ENCODE measurements at places on chromosomes 2 and 18.

DNA sequence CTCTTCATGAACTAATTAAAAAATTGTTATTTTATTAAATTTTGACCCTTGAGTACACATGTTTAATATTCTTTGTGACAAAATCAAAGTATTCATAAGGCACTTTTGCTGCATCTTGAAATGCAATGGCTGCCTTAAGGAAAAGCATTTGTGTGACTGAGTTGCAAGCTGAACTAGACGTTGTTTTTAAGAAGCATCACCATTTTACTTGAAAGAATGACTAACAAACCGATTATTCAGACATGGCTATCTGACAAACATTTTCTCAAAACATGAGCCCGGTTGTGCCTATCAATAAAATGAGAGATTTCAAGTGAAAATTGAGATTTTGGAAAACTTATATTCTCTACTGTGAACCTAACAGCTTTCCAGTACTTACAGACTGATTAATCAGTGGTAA, 2.8 kb downstream of the GCFC2 start:
- DNase-seq, result no peak

DNA sequence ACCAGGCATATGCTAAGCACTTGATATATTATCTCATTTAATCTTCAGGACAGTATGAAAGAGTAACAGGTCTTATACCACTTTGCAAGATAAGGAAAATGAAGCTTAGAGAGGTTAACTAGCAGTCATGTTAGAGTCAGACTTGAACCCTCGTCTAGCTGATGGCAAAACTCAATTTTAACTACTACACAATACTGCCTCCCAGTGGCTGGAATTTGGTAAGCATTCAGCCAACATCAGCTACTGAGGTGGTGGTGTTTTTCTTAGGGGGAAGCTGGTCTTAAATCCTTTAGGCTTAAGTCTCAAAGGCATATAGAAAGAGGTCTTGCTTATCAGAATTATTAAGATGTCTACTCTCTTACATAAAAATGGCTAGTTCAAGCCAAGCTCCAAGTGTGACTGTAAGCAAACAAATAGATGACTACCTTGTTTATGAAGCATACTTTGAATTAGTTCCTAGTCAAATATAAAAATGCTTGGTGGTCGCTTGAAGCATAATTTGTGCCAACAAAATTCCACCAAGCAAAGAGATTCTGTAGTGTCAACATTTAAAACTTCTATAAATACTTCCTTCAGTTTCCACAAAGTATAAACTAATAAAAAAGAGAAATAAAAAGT, 325.4 kb upstream of the FIGN start:
- DNase-seq, result no peak

DNA sequence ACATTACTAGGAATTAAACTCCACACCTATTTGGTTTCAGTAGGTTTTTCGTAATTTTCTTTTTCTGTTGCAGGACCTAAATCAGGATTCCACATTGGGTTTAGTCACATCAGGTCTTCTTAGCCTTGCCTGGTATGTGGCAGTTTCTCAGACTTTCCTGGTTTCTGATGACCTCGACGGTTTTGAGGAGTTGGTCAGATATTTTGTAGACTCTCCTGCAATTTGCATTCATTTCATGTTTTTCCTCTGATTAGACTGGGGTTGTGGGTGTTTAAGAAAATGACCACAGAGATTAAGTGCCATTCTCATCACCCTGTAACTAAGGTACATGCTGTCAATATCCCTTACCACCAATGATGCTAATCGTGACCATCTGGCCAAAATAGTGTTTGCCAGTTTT, 97.3 kb upstream of the ST6GAL2 start:
- DNase-seq, result no peak

GRCh38 chr2:48527226-48527885, 2.6 kb upstream of the STON1 start:
- no peak for DNase-seq

- no peak for DNase-seq
Observed at GRCh38 chr2:176164611-176165369, 7.7 kb downstream of the HOXD3 start.

- DNase-seq, result no peak
Observed at GRCh38 chr2:136751406-136751805, 13.9 kb upstream of the THSD7B start.

- no peak for DNase-seq
Observed at GRCh38 chr2:219551441-219552381, 7.9 kb downstream of the TMEM198 start.

DNA sequence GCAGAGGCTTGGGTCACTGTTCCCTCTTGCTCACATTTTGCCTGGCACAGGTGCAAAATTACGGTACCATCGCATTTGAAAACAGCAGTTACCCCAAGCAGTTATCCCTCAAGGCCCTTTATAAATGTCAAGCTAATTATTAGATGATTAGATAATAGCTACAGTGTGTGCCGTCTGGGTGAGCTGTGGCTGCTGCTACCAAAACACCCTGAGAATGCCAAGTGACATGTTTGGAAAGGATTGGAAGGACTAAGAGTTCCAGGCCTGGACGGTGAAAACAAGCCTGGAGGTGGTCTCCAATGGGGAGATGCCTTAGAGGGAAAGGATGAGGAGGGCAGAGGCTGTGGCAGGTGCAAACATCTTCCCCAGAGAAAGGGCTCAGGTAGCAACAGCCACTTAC, 120.6 kb downstream of the CAPN13 start:
- DNase-seq, result no peak

DNA sequence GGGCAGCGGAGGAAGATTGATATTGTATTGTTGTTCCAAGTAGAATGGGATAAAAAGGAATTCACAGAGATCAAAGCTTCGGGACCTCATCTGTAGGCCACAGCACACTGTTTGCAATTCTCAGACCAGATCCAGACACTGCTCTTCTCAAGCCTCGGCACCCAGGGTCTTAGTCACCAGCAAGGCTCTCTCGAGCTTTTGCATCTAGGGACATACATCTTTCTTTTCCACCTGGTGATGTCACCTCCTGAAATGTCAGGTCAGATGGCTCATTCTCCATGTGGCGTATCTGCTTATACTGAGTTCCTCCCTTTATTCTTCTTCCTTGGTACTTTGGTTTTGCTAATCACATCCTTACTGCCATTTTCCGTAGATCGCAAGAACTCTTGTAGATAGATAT, 42.9 kb upstream of the SNTG2 start:
- DNase-seq, result no peak

DNA sequence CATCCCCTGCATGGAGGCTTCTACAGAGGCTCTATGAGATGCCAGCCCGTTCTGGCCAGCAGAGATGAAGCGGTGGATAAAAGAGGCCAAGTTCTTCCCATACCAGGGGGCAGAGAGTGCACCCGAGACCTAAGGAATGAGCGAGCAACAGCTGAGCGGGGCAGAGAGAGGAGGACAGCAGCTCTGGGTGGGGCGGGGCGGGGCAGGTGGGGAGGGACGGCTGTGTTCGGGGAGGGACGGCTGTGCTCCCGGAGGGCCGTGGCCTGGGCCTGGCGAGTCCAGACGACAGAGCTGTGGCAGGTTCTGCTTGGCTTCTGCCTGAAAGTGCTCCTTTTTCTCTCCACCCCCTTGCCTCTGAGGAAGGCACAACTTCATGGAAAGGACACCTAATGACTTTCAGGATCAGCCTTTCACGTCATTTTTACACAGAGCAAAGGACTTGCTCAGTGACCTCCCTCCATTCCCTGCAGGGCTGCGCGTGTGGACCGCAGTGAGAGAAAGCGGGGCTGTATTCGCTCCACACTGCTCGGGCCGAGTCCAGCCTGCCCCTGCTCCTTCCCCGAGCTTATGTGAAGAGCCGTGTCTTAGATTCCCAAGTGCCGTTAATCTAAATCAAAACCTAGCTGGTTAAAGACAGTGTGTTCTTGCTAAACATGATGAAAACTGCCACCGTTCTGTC, 232.9 kb downstream of the HDAC4 start:
- no peak for DNase-seq

DNA sequence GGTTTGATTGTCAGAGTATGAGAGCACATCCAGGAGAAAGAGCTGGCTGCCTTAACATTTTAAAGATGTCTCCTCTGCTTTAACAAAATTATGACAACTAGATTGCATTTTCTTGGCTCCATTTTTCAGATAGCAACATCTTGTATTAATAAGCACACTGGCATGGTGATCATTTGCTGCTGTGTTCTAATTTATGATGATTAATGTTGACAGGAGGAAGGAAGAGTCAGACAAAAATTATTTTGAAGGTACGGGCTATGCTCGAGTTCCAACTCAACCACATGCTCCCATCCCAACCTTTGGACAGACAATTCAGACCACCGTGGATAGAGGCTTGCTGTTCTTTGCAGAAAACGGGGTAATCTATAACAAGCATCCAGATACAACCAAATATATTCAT, 98.2 kb upstream of the TTC39C start:
- no peak for DNase-seq

- DNase-seq, result no peak
Observed at GRCh38 chr2:103396152-103396551, 634.3 kb downstream of the TMEM182 start.

DNA sequence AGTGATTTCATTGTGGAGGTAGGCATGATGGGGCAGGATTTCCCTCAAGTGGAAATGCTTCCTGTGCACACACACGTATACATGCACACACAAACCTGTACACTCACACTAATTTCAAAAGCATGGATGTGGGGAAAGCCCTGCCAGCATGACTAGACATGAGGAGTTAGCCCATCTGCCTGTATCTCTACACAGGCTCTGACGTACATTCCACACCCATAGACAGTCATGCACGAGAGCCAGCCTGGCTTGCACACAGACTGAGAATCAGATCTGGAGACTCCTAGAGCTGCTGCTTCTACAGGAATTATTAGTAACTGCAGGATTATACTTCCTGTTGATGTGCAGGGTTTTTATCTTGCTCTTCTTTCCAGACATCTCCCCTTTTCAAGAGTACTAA, 27.3 kb upstream of the NFU1 start:
- no peak for DNase-seq

DNA sequence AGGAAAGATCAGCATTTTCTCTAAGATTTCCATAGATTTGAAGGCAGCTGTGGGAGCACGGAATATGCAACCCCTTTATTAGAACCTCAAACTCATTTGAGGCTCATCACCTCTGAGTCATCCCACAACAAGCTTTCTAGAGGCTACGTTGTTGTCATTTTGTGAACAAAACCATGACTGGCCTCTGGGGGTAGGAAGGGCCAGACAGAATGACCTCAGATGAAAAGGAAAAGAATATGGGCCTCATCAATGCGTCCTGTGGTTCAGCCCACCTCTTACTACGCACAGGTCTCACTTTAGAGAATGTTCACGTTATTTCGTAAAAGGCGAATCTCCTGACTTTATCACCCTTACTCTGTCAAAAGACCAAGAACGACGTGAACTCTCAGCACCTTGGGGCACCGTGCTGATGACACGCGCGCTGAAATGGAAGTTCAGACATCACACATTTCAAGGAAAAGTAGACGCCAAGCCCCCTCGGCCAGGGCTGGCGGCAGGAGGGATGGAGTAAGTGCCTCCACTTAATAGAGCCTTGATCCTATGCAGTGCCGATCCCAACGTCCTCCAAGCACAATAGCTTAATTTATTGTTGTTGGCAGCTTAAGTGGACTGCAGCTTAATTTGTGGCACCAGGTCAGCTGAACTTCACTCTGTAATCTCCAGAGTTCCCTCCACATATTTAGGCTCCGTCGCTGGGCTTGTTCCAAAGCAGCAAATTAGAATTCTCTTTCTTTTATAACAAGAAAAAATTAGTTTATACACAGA, 208.3 kb downstream of the EIPR1 start:
- DNase-seq, result no peak

GRCh38 chr2:169963786-169964185, 136.5 kb downstream of the UBR3 start:
- DNase-seq, result no peak

DNA sequence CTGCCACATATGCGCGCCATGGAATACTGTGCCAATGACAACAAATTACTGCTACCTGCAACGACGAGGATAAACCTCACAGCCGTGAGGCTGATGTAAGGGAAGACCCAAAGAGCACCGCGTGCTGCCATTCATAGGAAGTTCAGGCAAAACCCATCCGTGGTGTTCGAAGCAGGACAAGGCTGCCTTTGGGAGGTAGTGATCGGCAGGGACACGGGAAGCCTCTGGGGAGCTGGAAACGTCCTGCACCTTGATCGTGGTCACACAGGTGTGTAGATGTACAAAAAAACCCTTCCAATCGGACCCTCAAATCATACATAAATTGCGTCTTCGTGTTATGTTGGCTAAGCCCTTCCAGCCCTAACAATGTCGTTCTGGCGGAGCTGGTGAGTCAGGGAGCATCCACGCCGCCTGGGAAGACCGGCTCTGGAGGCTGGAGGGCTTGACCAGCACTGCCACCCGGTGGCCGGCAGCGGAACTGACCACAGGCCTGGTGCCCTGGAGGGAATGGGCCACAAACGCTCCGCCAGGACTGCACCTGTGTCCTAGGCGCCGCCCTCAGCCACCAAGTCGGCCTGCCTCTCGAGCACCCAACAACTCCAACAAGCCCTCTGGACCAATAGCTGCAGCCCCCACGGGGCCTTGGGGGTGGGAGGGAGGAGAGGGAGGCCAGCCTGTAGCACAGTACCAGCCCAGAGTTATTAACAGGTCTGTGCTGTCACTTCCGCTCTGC, 4.1 kb upstream of the NEURL3 start:
- no peak for DNase-seq

DNA sequence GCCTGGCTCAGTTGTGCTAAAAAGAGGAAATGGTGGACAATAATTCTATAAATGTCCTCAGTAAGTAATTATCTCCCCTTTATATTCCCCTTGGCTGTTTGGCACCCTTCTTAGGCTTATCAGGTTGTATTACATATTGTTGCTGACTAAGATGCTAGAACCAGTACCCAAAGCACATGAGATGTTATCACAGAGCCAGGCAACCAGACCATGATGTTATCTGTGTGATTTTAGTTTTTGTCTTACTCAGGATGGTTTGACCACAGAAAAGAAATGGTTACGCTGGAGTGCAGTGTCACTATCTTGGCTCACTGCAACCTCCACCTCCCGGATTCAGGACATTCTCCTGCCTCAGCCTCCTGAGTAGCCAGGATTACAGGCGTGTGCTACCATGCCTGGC, 15.2 kb downstream of the R3HDM1 start:
- no peak for DNase-seq

DNA sequence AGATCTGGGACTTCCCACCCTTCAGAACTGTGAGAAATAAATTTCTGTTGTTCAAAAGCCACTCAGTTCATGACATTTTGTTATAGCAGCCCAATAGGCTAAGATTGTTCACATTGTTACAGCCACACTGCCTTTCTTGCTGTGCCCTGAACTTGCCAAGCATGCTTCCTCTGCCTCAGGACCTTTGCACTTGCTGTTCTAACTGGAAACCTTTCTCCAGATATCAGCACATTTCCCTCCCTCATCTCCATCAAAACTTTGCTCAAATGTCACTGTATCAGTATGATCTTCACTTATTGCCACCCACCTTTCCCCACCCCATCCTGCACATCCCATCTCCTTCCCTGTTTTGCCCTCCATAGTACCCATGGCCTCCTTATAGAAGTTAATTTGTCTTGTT, 32.1 kb upstream of the MFSD6 start:
- DNase-seq, result no peak

DNA sequence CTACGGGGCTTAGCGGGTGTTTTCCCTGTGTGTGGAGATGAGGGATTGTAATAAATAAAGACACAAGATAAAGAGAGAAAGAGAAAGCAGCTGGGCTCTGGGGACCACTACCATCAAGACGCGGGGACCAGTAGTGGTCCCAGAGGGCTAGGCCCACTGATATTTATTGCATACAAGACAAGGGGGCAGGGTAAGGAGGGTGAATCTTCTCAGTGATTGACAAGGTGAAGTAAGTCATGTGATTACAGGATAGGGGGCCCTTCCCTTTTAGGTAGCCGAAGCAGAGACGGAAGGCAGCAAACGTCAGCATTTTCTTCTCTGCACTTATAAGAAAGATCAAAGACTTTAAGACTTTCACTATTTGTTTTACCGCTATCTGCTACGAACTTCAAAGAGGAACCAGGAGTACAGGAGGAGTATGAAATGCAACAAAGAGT, 4.5 kb upstream of the GAL3ST2 start:
- no peak for DNase-seq
